ENCODE measurements at places on chromosomes 5 and 9.

DNA sequence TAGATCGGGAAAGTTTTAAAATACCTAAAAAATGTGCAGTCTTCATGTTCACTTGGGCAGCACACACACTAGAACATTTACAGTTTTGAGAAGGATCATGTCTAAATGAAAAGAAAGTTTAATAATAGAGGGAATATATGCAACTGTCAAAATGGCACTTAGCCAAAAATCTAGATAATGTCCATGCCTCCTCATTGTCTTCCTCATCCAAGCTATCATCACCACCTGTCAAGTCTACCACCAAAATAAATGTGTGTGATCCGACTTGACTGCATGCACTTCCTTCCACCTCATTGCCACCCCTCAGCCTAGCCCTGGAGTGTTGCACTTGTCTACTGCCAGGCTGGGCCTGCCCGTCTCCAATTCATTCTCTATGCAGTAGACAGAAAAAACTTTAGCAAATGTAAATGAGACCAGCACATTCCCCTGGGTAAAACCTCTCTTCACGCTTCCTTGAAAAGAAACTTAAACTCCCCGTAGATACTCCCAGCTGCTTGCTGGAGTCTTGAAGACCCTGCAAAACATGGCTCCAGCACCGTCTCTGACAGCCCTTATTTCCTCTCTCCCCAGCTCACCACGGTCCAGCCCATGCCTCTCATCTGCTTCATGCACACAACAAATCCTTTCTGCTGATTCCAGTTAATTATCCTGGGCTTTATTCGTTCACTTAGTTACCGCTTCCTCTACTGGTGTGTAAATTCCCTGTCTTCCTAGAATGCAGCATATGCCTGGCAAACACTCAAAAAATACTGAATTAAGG lies 66.9 kb downstream of the FANCC start:
- DNase-seq, result no peak

DNA sequence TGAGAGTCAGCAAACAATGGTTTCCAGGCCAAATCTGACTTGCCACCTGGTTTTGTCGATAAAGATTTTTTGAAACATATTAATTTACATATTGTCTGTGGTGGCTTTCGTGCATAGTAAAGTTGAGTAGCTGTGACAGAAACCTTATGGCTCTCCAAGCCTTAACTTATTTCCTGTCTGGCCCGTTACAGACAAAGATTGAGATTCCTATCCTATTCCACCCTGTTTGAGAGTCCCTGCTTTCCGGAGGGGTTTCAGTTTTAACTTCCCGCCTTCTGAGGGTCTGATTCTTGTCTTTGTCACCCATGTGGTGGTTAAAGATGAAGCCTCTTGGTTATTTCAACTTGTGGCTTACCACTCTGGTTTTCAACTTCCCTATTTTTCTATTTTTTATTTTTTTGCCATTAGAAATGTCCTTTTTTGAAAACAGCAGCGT lies 11.4 kb downstream of the OTULIN start:
- no peak for DNase-seq

DNA sequence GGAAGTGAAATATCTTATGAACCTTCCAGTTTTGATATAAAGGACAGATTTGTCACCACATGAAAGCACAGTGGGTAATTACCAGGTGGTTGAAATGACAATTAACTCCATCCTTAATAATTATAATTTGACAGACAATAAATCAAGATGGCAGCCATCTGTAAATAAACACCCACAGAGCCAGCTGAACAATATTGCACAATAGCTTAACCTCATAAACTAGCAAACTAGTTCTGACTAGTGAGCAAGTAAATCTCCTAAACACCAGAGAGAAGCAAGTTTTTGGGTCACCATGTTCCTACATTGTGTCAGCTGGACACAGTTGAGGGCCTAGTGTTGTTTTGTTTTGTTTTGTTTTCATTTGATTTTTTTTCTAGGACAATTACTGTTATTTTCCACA lies 577.4 kb downstream of the ACTL7B start:
- peak; percentile 6 for DNase-seq

GRCh38 chr5:13278148-13278547 lies 666.3 kb downstream of the DNAH5 start:
- DNase-seq, result no peak

DNA sequence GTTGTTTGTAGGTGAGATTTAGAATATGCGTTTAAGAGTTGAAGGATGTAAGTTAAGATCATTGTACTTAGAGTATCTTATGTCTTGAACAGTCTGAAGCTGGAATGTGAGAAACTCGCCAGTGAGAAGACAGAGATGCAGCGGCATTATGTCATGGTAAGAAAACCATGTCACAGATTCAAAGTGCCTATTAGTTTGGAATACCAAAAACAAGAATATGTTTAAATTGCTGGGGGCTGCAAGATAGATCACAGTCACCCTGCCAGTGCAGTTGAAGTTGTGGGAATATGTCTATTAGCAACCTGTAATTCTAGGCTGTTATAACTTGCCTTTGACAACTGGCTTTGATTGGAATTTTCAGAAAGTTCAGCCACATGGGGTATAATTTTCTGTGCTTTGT lies 3.0 kb downstream of the TLE4 start:
- no peak for DNase-seq

DNA sequence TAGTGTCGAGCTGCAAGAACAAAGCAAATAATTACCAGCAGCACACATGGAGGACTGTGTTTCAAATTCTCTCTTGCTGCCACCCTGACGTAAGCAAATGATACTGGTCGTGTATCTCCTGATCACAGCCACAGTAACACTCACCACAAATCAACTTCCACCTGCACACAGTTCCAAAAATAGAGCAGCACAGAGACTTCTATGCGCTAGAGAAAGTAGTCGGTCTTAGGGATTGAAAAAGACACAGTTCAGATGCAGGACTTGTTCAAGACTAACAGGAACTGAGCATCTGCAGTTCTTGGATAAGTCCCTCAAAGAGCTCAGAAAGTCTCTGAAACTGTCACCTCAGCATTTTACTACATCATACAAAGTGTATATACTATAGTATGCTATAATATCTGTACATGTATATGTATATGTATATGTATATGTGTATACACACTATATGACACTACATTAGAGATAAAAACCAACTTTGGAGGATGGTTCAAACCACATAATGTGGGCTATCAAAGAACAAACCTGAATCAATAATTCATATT lies 279.0 kb downstream of the GLIS3 start:
- no peak for DNase-seq

- DNase-seq, result no peak
Measured at GRCh38 chr5:81848362-81848880, 97.5 kb upstream of the SSBP2 start.

DNA sequence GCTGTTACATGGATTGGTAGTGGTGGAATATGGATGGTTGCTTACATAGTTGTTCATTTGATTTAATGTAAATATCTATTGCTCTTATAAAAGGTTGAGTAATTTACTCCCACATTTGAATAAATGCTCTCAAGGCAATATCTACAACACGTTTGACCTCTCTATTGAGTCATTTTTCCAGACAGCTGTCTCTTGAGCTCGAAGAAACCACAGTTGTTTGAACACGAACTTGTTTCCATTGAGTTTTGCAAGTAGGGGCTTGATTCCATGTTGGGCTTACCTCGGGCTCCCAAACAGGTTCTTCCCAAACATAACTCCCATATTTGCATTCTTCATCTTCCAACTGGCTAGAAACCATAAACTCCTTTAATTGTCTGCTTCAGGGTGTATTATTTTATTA lies 115.0 kb upstream of the HMHB1 start:
- no peak for DNase-seq

GRCh38 chr9:134855900-134856377 lies 24.7 kb upstream of the FCN2 start:
- DNase-seq, result no peak

- no peak for DNase-seq
Measured at GRCh38 chr5:66710557-66711088, 114.4 kb downstream of the MAST4 start.

DNA sequence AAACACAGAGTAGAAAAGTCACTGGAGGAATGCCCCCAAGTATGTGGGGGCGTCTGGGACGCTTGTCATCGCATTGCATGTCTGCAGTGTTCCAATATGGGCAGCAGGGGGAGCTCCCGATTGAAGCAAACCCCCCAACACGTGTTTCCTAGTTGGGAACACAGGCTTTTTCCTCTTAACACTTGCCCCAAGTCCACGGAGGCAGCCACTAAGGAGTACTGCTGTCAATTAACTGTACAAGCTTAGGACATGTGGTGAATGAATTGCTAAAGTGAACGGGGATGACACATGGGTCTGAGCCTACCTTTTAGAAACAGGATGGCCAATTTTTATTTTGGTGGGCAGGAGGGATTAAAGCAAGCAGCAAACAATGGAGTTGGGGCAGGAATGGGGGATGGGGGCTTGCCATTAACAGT lies 2.2 kb downstream of the GABRB2 start:
- DNase-seq, result peak; percentile 3

- no peak for DNase-seq
Measured at GRCh38 chr5:124332273-124332672, 414.2 kb downstream of the ZNF608 start.

GRCh38 chr5:169917500-169917899 lies 62.8 kb downstream of the INSYN2B start:
- no peak for DNase-seq

- DNase-seq, result no peak
Measured at GRCh38 chr5:159971931-159972461, 36.9 kb upstream of the TTC1 start.

- no peak for DNase-seq
Measured at GRCh38 chr5:108743319-108743718, 4.4 kb upstream of the FER start.

- DNase-seq, result no peak
Measured at GRCh38 chr5:169538944-169539343, 44.6 kb upstream of the SPDL1 start.

GRCh38 chr5:92242170-92242569 lies 859.1 kb upstream of the ARRDC3 start:
- no peak for DNase-seq

DNA sequence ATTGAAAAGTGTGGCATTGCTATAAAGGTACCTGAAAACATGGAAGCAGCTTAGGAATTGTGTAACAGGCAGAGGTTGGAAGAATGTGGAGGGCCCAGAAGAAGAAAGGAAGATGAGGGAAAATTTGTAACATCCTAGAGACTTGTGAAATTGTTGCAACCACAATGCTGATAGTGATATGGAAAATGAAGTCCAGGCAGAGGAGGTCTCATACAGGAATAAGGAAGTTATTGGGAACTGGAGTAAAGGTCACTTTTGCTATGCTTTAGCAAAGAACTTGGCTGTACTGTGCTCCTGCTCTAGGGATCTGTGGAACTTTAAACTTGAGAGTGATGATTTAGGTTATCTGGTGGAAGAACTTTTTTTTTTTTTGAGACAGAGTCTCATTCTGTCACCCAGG lies 43.5 kb downstream of the PTPDC1 start:
- no peak for DNase-seq

GRCh38 chr5:141303756-141304155 lies at the start of gene SLC25A2:
TSS of gene SLC25A2 (minus strand) at chr5:141304049. CDS start at chr5:141303865, 184 bp downstream.
- DNase-seq, result no peak

- no peak for DNase-seq
Measured at GRCh38 chr9:133122935-133123611, 2.0 kb upstream of the RALGDS start.

DNA sequence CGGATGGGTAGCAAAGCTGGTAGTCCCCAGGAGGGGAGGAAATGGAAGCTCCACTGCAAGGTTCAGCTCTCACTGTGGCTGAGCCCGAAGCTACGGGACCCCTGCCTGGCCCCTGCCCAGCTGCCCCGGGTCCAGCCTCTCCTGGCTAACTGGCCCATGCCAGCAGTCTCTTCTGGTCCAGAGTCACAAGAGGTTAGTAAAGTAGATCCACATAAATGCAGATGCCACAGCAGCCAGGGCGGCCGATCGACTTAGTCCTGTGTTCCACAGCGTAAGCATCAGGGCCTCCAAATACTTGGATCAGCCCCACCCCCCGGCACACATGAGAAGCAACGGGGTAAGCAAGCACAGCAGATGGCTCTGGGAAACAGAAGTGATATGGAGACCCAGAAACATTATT lies 42.1 kb downstream of the MRPL36 start:
- DNase-seq, result no peak

DNA sequence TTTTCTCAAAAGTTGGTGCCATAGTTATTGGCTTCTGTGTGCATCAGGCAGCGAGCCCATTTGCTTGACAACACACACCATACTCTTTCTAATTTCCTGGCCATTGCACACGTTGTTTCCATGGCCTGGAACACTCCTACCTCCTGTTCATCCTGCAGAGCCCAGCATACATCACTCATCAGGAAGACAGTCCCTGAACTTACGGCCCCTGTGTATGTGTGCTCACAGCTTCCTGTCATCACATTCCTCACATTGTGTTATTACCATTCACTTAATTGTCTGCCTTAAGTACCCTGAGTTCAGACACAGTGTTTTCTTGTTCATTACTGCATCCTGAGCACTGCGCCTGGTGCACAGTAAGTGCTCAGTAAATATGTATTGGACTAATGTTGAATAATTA lies 355.9 kb downstream of the PRELID2 start:
- no peak for DNase-seq

DNA sequence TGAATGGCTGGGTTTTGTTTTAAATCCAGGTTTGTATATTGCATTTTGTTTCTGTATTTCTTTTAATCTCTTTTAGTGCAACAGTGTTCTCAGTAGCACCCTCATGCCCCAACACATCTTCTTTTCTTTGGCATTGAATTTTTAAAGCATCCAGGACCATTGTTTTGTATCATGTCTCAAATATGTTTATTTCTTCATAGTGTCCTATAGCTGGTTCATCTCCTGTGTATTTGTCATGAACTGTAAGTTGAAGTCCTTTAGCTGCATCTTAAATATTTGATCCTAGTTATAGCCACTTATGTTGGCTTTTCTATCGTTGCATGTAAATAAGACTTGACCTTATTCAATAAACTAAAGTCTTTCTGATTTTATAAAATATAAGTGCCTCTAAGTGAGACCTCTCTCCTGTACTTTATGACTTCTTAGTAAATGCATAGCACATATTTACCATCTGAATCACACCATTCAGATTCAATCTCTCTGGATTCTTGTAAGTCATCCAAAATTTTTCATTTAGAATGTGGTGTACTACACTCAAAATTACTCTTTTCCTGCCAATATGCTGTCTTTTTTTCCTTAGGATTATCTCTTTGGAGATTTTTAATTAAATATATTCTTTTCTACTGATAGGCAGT lies 21.0 kb upstream of the ERCC6L2 start:
- DNase-seq, result no peak

DNA sequence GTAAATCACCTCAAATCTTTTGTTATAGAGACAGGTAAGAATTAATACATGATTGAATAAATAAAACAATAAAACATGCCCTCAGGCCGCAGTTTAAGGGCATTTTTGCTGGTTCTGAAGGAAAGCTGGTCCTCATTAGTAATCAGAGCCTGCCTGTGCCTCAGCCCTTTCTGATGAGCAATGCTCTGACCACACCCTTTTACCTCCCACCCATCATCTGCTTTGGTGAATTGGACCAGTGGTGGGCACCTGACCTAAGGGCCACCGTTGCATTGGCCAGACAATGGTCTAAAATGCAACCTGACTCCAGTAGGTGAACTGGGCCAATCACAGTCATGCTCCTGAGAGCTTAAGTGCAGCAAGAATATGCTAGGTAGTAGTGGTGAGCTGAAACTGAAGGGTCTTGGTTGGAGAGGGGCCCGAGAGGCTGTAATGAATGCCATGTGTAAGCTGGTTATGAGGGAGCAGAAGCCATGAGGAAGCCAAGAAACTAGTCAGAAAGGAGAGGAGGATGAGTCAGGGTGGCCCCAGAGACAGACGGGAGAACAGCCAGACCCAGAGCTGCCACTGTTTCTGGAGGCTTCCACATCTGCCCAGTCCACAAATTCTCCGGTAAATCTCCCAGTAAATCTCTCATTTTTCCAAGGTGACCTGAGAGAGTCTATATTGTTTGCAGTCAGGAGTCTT lies 45.5 kb upstream of the ZSWIM6 start:
- no peak for DNase-seq
